ENCODE measurements at places on chromosomes 5 and 9.

GRCh38 chr5:163165277-163165676 is 272.1 kb upstream of the CCNG1 start:
- no peak for DNase-seq

DNA sequence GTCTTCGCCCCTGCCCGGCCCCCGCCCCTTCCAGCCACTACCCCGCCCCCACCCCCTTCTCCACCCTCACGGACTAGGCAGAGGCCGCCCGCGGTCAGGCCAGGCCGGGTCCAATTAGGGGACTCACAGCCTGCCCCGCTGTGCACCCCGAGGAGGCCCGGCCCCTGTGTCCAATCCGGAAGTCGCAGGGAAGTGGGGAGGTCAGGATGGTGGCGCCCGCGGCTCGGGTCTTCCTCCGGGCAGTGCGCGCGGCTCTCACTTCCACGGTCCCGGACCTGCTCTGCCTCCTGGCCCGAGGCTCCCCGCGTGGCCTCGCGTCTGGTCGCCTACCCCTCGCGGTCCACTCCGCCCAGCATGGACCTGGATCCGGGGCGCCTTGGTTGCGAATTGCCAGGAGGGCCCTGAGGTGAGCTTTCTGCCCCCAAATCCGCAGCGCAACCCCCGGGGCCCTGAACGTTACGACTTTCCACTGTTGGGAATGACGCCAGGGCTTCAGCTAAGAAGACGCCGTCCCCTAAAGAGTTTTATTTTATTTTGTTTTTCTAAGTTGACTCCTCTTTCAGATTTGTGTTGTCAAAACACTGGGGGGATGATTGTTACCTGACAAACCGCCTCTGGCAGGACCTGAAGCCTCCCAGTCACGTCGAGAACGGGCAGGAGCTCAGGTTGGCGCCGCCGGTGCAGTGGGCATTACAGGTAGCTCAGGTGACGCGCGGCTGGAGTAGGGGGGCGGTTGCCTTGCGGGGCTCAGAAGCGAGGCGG is 763 bp upstream of the IRX2 start:
- DNase-seq, result no peak

DNA sequence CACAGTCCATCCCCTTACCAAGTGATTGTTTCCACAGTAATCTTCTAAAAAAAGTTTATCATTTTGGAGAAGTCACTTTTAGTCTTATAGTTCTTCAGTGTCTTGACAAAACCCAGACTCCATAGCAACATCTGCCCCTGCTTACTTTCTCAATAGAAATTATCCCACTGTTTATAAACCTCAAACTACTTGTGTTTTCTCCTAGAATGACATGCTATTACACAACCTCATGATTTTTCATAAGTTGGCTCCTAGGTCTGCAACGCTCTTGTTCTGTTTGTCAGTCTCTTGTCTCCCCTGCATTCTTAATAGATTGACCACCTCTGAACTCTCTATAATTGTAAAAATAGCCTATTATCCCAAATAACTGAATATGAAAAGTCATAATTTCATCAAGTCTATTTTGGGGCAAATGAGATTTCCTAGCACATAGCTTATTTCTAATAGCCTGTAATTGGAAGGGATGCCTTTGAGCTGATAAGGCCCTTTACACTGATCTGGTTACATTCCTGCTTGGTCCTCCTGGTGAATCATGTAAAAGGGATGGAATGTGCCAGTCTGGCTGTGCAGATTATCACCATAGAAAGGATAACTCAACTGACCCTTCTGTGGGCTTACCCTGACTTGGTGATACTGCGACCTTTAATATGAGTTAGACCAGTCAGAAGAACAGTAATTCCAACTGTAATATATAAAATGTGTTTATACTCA is 69.6 kb downstream of the CHSY3 start:
- no peak for DNase-seq

DNA sequence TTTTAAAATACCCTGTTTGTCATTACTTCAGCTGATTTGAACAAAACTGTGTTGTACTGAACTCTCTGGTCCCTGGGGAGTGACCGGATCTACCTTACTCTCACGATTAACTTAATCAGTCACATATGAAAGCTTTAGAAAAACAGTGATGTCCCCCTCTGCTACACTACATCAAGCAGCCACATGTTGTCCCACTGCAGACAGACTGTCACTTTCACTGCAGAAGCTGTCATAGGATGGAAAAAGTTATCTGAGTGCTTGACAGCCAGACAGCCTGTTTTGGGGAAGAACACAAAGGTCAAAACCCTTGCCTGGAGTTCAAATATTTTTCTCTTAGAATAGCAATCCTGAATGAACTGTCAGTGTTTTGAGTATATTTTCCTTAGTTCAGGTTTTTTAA is 546.4 kb downstream of the DTWD2 start:
- DNase-seq, result no peak

DNA sequence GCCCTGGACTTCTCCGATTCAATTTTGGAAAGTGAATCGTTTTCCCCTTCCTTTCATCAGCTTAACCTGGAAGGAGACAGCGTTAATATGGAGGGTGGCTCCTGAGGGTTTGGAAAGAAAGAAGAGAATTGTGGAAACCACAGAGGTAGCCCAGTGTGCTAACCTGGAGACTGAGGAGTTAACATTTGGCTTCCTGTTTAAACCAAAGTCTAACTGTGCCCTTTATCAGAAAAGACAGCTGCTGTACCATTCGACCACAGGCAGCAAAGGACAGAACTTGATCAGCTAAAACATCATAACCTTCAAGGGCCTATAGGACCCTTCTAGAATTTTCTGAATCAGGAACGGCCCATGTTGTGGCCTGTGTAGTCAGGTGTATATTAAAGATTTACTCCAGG is 735 bp downstream of the IDNK start:
- no peak for DNase-seq

GRCh38 chr5:134127376-134127861 is 12.9 kb downstream of the TCF7 start:
- DNase-seq, result no peak

DNA sequence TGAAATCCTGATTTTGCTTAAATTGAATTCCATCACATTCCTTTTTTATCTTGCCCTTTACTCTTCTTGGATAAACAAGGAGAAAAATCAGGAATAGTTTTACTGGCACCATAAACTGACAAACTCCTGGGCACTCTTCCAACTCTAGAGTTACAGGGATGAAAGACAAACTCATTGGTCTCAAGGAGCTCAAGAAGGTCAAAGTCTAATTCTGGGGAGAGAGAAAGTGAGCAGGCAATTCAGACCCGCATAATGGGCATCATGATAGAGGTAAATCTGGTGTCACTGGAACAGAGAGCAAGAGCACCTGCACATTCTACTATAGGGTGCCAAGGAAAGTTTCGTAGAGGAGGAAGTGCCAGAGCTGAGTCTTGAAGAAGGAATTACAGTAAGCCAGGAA is 64.8 kb downstream of the GRIN3A start:
- no peak for DNase-seq

DNA sequence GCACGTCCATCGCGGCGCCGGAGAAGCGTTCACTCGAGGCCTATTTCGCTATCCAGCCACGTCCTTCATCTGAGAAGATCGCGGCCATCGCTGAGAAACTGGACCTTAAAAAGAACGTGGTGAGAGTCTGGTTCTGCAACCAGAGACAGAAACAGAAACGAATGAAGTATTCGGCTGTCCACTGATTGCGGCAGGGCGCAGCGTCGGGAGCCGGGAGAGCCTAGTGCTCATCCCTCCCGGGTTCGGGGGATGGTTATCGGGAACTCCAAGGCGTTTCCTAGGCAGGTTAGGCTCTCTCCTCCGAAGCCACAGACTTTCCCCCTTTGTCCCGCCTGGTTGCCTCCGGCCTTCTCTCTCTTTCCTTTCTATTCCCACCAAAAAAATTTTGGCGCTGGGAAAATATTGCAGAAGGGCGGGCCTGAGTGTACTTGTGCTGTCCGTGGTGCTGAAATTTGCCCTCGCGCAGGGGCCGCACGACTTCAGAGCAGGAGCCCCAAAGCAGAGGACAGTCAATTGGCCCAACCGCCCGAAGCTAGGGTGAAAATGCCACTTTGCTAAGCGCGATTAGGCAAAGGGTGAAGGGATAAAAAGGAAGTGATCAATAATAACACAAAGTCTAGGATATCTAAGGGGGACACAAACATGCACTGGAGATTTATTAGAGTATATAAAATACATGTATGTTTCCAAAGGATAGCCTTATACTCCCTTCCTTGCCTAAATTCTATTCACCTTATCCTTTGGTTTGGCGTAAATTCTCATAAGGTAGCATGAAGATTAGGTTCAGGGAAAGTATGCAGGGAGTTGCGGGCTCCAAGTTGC is 1.8 kb downstream of the POU4F3 start:
- peak; percentile 87 for DNase-seq

DNA sequence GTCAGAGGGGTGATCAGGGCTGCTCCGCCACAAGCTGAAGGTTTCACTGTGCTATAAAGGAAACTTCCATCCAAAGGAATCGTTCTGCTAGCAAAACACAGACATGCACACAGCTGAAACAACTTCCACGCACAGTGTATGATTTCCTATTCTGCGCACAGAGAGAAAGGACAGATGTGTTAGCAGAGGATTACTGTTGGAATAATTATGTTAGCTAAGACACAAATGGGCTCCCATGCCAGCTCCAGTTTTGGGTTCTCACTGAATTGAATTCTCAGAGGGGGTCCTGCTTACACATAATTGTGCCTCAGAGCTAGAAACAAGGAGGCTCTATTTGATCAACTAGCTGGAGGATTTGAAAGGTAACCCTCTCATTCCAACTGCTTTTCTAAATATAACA is 352.4 kb downstream of the IRX2 start:
- DNase-seq, result no peak

- peak; percentile 23 for DNase-seq
Measured at GRCh38 chr5:147935032-147935431, 28.7 kb upstream of the C5orf46 start.

- DNase-seq, result peak; percentile 38
Measured at GRCh38 chr9:73269430-73270101, 117.9 kb downstream of the ANXA1 start.

- no peak for DNase-seq
Measured at GRCh38 chr9:113563826-113564497, 100.4 kb downstream of the RGS3 start.

- peak; percentile 95 for DNase-seq
Measured at GRCh38 chr9:86486891-86487837, 133.0 kb upstream of the TUT7 start.

GRCh38 chr9:108316066-108316465 is 539.7 kb downstream of the ACTL7B start:
- no peak for DNase-seq

DNA sequence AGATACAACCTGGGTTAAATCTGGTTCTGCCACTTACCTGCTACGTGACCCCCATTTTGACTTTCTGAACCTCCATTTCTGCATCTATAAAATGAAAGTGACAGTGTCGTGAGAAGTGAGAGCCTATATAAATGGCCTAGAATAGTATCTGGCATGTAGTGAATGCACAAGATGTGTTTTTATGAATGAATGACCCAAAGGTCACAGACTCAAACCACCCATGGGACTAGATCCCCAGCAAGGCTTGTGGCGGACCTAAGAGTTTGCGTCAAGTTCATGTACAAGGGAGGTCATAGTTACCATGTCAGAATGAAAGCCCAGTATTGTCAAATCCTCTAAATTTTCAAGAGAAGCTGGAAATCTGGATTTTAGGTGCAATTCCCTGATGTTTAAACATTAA is 11.2 kb upstream of the SETD9 start:
- no peak for DNase-seq

- DNase-seq, result no peak
Measured at GRCh38 chr5:72020161-72020983, 86.9 kb upstream of the MAP1B start.

- no peak for DNase-seq
Measured at GRCh38 chr5:40518485-40518917, 161.2 kb upstream of the PTGER4 start.

DNA sequence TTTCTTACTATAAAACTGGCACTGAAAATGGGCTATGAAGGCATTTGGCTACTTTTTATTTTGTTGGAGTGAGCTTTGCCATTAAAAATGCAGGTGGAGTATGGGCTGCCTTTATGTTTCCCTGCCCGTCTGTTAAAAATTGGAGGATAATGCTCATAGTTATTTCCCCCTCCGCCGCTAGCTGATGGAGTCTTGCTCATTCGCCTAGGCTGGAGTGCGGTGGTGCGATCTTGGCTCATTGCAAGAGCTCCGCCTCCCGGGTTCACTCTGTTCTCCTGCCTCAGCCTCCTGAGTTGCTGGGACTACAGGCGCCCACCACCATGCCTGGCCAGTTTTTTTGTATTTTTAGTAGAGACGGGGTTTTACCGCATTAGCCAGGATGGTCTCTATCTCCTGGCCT is 8.6 kb downstream of the G3BP1 start:
- DNase-seq, result no peak

DNA sequence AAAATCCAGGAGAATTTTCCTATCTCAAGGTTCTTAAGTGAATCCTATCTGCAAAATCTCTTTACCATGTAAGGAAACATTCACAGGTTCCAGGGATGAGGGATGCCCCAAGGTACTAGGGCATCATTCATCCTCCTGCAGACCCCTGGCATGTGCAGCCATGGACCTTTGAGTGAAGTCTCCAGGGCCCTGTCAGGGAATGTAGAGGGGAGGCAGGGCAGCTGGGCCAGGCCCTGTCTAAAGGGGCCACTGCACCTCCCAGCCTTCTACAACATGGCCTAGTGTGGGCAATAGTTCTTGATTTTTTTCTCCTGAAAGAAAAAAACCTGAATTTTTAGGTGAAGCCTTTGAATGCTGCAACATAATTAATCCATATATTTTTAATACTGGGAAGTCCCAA is 63.3 kb downstream of the SEMA4D start:
- no peak for DNase-seq

DNA sequence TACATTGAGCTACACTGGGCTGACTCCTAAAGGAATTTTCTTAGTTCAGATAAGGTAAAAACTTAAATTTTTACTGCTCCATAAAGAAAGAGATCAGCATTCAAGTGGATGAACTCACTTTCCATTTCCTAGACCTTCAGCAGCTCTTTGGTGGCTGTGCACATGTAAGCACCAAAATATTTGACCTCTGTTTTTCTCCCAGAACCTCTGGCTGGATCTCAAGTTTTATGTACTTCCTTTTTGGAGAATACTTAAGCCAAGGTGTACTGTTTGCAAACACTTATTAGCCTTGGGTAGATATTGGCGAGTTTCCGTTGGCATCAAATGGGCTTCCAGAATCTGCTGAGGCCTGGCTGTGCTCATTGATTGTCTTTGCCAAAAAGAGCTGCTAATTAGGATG is 10.3 kb downstream of the TNC start:
- no peak for DNase-seq

- DNase-seq, result no peak
Measured at GRCh38 chr5:39132792-39133191, 58.6 kb upstream of the RICTOR start.

GRCh38 chr5:127994087-127994660 is 89.4 kb upstream of the SLC12A2 start:
- no peak for DNase-seq

DNA sequence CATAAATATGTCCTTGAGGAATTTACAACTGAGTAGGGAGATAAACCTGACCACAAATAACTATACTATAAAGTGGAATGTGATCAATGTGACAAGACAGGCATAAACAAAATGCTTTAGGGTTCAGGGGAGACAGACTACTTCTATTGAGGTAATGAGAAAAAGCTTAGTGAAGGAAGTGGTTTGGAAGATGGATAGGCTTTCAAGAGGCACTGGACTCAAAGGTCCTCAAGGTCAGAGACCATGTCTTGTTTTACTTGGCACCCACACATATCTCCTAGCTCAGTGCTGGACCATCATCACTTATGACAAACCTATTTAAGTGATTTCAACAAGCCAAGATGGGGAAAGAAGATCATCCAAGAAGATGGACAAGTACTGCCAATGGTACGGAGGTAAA is 257.8 kb downstream of the BNC2 start:
- no peak for DNase-seq

GRCh38 chr9:3848445-3849114 is 322.8 kb upstream of the RFX3 start:
- DNase-seq, result no peak

All from muscle of leg (tissue), 16 donors.